ENCODE measurements at places on chromosomes 13 and 19.

- DNase-seq, result no peak
Observed at GRCh38 chr13:33472446-33472845, 186.9 kb upstream of the STARD13 start.

GRCh38 chr19:35901854-35902661 is at the start of gene HCST:
TSS of gene HCST (plus strand) at chr19:35902529. CDS start at chr19:35902594, 65 bp downstream.
- DNase-seq, result no peak

- DNase-seq, result no peak
Observed at GRCh38 chr13:23626700-23627099, 56.5 kb downstream of the TNFRSF19 start.

DNA sequence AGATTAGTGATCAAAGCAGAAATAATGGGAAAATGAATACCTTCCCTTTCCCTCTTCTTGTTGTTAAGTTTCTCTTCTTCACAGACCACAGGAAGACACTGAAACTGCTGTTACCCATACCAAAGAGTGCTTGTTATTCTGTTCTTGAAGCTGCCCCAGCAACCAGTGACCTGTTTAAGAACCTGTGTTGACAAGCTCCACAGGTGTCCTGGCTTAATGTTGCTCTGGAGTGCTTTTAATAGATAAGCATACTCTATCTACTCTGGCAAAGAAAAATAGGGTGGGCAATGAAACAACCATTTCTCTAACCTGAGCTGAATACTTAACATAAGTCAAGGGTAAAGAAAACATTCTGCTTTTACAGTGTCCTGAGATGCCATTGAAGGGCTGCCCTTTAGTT is 506.7 kb upstream of the GPC6 start:
- peak; percentile 97 for DNase-seq

- no peak for DNase-seq
Observed at GRCh38 chr19:38047049-38047438, 140.0 kb downstream of the SIPA1L3 start.

- DNase-seq, result peak; percentile 22
Observed at GRCh38 chr19:33390101-33390907, 16.8 kb downstream of the CEBPG start.

GRCh38 chr19:1254081-1254527 is 5.7 kb downstream of the MIDN start:
- no peak for DNase-seq

- no peak for DNase-seq
Observed at GRCh38 chr13:43776006-43776405, 10.8 kb downstream of the ENOX1 start.

- no peak for DNase-seq
Observed at GRCh38 chr19:30403203-30403985, 31.2 kb downstream of the ZNF536 start.

Data from NCI-H1092 treated with DMSO at 0.1 percent for 48 hours (cell line).